ENCODE measurements at places on chromosomes 16 and 17.

DNA sequence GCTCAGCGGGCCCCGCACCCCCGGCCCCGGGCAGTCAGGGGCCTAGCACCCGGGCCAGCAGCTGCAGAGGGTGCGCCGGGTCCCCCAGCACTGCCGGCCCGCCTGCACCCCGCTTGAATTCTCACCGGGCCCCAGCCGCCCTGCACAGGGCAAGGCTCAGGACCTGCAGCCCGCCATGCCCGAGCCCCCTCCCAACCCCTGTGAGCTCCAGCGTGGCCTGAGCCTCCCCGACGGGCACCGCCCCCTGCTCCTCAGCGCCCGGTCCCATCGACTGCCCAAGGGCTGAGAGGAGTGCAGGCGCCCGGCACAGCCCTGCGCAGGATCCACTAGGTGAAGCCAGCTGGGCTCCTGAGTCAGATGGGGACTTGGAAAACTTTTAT, 1.7 kb upstream of the BRCA1 start:
- no peak for DNase-seq

GRCh38 chr17:43974382-43975266, 20.9 kb upstream of the PYY start:
- no peak for DNase-seq

DNA sequence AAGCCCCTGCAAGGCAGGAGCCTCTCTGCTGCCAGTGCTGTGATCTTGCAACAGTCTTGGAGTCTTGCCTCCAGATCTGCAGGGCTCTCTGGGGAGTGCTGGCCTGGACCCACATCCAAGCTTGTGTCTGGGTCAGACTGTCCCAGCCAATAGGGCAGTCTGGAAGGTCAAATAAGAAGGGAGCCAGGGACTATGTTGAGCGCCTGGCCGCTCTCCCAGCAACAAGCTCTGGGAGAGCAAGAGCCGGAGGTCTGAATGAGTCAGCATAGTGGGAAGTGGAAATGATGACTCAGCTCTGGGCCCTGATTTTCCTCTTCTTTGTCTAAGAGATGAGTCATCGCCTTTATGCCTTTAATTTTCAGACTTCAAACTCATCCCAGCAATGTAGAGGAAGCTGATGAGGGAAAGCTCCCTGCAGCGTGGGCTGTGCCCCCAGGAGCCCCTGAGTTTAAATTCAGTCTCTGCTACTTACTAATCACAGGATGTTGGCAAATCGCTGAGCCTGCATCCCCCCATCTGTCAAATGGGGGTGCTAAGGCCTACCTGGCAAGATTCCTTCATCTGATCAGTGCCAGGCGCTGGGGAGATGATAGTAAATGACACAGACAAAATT, 43.6 kb upstream of the HAPSTR1 start:
- peak; percentile 93 for DNase-seq

DNA sequence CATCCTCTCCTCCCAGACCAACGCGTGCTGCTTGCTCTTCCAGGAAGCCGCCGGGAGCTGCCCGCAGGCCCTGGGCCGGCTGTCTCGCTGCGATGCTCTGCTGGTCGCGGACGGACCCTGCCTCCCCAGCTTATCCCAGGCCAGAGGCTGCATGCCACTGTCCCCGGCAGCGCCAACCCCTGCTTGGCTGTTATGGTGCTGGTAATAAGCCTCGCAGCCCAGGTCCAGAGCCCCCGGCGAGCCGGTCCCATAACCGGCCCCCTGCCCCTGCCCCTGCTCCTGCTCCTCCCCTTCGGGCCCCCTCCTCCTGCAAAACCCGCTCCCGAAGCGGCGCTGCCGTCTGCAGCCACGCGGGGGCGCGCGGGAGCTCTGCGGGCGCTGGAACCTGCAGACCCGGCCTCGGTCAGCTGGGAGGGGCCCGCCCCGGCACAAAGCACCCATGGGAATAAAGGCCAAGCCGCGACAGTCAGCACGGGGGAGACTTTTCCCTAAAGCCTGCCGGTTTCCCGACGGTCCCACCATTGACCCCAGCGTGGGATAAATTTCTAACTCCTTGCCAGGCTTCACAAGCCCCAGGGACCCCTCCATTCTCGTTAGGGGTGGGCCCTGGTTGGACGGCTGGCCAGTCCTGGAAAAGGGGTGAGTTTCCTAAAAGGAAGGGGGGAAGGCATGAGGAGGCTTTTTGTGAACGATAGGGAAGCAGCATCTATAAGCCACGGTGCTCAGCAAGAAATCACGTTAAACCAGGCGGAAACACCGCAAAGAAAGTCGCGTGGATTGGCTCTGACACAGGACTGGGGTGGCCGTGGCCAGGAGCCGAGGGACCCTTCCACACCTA, 11.2 kb downstream of the ENPP7 start:
- DNase-seq = peak; percentile 91

DNA sequence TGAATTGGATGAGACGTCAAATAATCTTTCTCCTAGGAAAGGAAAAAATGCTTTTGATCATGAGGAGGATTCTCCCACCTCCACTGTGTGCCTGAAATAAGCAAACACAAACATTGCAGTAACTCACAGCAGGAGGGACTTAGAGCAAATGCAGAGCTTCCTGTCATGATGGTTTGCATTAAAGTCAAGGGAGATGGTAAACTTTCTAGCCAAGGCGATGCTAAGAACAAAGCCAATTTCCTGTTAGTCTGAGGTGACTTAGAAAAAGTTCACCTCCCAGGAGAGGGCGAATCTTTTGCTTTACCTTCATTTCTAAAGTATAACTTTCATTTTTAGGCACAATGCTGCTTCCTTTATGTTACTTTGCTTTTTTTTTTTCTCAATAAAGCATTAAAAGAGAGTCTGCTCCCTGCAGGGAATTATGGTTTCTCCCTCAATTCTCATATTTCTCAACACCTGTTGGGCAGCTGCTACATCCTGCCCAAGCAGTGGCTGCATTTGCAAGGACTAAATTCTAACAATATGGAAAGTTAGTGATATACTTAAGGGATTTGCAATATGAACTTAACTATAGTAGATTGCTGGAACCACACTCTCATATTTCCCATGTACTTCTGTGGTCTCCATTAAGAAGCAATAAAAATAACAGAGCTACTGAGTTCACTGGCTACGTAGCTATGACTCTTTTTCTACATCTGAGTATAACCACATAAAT, 175.6 kb downstream of the PCTP start:
- no peak for DNase-seq

GRCh38 chr16:77541165-77541564, 106.3 kb upstream of the ADAMTS18 start:
- DNase-seq = no peak

GRCh38 chr16:21644674-21645073, 7.7 kb downstream of the IGSF6 start:
- no peak for DNase-seq

GRCh38 chr16:17266608-17267313, 204.0 kb downstream of the XYLT1 start:
- DNase-seq = no peak

GRCh38 chr16:23222929-23223328, 40.4 kb downstream of the SCNN1G start:
- DNase-seq = no peak

- no peak for DNase-seq
Measured at GRCh38 chr17:81251094-81251708, 12.1 kb downstream of the NDUFAF8 start.

DNA sequence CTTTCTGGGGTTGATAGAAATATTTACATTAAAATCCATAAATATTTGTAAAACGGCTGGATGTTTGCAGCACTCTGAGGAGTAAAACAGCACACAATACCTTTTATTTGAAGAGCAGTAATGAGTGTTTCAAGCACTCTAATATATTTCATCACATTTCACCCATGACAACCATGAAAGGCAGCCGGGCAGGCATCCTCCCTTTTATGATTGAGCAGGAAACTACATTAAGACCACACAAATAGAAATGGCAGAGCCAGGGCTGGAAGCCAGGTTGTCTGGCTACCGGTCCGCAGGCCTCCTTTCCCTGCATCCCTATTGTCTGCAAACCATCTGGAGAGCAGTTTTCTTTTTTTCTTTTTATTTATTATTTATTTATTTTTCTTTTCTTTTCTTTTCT, 23.1 kb upstream of the GPRC5C start:
- DNase-seq = no peak

DNA sequence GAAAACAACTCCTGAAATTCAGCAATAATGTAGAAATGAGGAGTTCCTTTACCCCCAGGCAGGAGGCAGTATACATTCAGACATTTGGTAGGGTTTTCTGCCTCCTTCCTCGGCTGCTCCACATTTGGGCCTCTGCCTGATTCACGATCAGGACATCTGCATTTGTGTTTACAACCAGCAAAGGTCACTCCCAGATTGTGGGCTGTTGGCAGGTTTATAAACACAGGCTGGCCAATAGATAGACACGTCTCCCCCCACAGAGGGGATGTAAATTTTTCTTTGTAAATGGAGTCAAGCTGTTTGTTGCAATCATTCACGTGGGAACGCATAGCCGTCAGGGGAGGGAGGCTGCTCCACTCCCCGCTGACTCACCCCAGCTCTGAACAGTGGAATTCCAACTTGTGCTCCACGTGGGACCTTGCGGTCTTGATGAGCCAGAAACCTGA, 252.1 kb upstream of the N4BP1 start:
- peak; percentile 65 for DNase-seq

DNA sequence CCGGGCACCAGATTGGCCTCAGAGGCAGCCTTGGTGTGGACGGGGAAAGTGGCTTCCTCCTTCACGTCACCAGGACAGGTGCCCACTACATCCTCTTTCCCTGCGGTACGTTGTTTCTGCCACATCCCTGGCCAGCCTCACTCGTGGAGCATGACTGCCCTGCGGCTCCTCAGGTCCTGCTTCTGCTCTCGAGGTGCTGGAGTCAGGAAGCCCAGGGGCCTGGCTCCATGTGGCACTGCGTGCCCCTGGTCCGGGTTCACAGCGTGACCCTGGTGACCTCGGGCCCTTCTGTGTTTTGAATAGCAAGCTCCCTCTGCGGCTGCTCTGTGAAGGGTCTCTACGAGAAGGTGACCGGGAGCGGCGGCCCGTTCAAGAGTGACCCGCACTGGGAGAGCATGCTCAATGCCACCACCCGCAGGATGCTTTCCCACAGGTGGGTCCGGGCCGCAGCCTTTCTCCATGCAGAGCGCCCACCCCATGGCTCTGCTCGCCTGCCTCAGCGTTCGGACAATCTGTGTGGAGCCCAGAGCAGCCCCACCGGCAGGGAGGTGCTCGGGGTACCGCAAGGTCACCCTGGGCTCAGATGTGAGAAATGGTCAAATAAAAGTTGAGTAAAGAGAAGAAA, 13.5 kb downstream of the RGS11 start:
- DNase-seq = no peak

DNA sequence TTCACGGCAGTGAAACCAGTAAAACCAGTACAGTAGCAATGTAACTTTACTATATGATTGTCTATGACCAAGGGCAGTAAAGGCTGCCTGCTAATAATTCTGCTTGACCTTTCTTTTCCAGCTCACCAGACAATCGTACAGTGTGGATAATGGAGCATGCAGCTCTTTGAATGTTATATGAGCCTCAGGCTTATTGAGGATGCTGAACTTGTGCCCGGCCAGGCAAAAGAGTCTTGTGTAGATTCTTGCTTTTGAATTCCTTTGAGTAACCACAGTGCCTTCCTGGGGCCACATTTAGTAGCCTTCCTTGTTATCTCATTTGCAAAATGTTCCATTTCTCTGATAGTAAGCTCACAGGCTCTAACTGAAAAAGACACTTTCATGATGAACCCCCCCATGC, 131.8 kb downstream of the CDH11 start:
- no peak for DNase-seq
